Small intestine (tissue), 16 donors: ENCODE measurements at places on chromosomes 2 and 18.
A peak's percentile ranks its signal among the peaks of the same experiment; 100 is the strongest.

GRCh38 chr2:226524381-226524843 lies 275.2 kb downstream of the IRS1 start:
- DNase-seq: peak; percentile 11

GRCh38 chr2:241701399-241702154 lies at the start of gene ING5:
TSS of gene ING5 (plus strand) at chr2:241702039. CDS start at chr2:241702066, 27 bp downstream.
- peak; percentile 90 for DNase-seq

- DNase-seq: no peak
These were observed 22.3 kb downstream of the ATP8B1 start for GRCh38 chr18:57780706-57781347.

DNA sequence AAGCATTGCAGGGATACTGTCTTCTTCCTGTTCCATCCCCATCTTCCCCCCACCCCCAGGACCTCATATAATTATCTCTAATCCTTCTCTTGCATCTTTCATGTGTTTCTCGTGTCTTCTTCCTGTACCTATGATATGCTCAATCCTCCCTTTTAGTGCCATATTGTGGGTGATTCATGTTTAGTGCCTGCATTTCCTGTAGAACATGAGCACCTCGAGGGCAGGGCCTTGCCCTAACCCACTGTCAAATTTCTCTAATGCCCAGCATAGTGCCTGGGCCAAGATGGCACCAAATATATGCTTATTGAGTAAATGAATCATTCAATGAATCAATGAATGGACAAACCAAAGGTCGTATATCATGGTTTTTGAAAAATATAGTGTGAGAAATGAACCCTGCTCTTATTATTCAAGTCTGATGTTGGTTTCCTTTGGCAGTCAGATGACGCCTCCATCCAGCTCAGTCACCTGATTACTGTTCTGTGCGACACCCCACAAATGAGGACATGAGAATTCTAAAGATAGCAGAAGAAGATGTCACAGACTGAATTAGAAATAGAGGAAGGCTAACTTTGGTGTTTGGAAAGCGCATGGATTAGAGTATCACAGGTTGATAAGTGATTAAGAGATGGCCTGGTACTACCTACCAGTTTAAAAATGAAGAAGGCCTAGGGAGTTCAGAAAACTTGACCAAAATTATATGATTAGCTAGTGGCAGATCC lies 278.4 kb downstream of the PRKCE start:
- DNase-seq: no peak

DNA sequence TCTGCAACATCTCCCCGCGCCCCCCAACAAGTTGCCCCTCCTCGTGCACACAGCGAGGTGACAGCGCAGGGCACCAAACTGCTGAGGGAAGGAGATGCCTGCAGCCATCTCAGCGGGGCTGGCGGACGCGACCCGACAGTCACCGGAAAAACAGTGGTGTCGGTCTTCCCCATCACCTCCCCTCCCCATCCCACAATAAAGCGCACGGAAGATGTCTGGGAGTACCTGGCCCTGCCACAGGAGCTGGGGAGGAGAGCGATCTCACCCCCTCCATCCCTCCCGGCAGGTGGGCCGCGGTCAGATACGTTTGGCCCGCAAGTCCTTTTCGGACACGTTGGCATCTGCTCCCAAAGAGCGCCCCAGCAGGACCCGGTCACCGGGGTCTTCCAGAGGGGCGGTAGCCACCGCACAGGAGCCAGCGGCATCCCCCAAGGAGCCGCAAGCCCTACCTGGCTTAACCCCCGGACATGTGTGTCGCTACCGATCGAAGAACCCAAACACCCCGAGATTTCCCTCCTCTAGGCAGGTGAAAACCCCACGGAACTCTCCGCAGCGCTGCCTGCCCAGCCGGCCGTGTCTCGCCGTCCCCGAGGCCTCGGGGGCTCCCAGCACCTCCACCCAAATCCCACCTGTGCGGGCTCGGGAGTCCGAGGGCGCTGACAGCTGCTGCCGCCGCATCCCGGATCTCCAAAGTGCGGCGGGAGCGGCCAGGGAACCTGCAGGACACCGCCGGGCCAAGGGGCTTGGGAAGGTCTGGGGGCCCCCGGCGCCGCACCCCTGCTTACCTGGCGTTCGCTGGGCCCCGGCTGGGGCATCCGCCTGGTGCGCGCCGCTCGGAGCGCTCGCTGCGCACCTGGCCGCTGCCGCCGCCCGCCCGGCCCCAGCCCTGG lies 657 bp downstream of the ATP8B1 start:
- no peak for DNase-seq

DNA sequence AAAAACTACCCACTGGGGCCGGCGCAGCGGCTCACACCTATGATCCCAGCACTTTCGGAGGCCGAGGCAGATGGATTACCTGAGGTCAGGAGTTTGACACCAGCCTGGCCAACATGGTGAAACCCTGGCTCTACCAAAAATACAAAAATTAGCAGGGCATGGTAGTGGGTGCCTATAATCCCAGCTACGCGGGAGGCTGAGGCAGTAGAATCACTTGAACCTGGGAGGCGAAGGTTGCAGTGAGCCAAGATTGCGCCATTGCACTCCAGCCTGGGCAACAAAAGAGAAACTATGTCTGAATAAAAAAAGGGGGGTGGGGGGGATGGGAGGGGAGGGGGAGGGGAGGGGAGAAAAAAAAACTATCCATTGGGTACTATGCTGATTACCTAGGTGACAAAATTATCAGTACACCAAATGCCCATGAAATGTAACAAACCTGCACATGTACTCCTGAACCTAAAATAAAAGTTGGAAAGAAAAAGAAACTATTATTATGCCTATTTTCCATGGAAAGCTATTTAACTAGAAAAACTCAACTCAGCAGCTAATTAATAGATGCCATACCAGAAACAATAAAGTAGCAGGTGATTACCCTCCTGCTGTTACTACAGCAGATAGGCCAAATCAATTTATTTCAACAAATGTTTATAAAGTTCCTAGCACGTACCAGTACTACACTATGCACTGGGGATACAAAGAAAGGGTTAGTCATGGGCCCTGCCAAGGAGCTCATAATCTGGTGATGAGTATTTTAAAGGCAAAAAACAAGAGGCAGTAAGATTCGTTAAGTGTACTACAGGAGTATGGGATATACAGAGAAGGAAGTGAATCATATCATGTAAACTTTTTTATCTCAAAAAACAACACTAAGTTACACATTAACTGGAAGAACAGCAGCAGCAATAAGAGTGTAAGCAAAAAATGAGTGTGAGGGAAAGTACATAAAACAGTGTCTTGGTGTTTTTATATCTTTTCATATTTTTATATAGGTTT lies 112.8 kb upstream of the SLC39A10 start:
- DNase-seq: peak; percentile 66

DNA sequence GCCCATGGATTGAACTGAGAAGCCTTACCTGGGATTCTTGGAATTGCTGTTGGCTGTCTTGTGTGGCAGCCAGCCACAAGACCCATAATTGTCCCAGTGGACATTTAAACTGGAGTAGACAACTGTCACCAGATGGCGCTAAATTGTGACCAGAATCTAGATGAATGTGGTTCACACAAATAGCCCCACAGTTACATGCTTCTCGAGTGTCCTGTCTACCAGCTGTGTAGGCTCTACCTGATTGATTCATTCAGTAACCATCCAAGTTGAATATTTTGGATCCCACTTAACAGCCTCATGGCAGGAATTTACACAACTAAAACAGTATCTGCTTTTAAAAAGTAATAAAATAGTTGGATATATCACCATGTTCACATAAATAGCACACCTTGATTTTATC lies 73.2 kb downstream of the MAP4K4 start:
- DNase-seq: peak; percentile 76

DNA sequence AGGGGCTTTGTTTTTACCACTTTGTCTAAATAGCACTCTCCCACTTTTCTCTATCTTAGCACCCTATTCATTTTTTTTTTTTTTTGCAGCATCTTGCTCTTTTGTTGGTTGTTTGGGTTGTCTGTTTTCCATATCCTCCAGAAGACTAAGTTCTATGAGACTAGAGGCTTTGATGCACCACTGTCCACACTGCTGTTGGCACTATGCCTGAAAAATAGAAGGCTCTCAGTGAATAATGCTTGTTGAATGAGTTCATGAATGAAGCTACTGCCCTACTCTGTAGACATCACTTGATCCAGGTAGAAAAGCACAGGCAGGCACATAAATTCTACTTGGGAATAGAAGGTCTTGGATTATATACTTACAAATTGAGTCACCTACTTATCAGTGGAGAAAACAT lies 7.3 kb downstream of the IL1A start:
- DNase-seq: no peak

DNA sequence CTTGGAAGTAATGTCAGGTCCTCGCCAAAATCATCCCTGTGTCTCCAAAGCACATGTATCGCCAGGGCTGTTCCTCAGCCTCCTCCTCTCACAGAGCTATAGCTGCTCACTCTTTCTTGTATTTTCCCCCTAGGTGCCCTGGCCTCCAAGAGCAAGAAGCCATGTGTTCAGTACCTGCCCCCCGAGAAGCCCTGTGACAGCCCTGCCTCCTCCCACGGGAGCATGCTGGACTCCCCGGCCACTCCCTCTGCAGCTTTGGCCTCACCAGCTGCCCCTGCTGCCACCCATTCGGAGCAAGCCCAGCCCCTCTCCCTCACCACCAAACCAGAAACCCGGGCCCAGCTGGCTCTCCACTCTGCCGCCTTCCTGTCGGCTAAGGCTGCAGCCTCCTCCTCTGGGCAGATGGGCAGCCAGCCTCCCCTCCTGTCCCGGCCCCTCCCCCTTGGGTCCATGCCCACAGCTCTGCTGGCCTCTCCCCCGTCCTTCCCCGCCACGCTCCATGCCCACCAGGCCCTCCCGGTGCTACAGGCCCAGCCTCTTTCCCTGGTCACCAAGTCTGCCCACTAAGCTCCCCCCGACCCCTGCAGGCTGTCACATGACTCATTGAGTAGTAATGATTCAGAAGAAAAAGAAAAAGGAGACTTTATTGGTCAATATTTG lies 18.8 kb downstream of the TGOLN2 start:
- DNase-seq: no peak

DNA sequence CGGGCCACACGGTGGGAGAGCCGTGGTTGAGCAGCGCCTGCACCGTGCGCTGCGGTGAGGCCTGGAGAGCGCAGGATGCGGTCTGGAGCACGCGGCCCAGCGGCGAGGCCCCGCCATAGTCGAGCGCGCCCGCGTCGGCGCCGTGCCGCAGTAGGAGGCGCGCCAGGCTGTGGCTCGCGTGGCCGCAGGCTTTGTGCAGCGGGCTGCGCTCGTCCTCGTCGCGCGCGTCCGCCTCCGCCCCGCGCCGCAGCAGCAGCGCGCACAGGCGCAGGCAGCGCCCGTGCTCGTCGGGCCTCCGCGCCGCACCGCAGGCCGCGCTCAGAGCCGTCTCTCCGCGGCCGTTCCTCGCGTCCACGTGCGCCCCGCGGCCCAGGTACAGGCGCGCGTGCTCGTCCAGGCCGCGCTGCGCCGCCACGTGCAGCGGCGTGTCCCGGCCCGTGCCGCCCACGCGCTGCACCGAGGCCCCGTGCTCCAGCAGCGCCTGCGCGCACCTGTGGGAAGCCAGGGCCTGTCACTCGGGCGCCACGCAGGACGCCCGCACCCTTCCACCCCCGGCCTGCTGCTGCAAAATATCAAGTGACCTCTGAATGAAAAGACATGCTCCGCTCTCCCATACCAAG lies 46.3 kb upstream of the GBX2 start:
- no peak for DNase-seq

GRCh38 chr2:33014268-33014667 lies 67.5 kb downstream of the LTBP1 start:
- DNase-seq: peak; percentile 48

- no peak for DNase-seq
These were observed 179.3 kb upstream of the GYPC start for GRCh38 chr2:126476691-126477090.

- no peak for DNase-seq
These were observed 54.8 kb downstream of the CDH20 start for GRCh38 chr18:61388010-61388409.

DNA sequence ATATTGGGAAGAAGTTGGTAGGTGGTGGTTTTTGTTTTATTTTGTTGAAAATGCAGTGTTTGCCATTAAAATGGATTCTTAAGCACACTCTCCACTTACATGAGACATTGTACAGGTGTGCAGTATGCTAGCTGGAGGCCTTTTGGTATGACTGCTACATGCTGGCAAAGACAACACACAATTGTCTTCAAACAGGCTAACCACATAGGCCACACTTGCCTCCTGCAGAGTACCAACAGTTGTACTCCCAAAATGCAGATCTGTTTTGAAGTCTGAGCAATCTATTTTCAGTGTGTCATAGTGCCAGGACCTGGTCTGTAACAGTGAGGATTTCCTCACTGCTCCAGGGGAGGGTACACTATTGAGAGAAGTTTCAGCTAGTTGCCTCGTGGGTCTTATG lies 213.6 kb downstream of the ZRANB3 start:
- no peak for DNase-seq

GRCh38 chr2:112055730-112056625 lies 909 bp downstream of the TMEM87B start:
- peak; percentile 84 for DNase-seq

DNA sequence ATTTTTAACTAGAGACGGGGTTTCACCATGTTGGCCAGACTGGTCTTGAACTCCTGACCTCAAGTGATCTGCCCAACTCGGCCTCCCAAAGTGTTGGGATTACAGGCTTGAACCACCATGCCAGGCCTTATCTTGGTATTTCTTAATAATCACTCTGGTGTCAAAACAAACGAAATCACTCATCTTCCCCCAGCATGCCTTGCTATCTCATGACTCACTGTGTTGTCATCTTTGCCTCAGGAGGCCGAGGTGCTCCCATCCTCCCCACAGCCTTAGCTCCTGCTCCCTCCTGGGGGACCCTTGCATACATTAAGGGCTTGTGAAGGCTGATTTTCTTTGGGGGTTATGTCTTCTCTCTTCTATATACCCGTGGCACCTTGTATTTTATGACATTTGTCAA lies 250.1 kb upstream of the DPP10 start:
- DNase-seq: no peak

DNA sequence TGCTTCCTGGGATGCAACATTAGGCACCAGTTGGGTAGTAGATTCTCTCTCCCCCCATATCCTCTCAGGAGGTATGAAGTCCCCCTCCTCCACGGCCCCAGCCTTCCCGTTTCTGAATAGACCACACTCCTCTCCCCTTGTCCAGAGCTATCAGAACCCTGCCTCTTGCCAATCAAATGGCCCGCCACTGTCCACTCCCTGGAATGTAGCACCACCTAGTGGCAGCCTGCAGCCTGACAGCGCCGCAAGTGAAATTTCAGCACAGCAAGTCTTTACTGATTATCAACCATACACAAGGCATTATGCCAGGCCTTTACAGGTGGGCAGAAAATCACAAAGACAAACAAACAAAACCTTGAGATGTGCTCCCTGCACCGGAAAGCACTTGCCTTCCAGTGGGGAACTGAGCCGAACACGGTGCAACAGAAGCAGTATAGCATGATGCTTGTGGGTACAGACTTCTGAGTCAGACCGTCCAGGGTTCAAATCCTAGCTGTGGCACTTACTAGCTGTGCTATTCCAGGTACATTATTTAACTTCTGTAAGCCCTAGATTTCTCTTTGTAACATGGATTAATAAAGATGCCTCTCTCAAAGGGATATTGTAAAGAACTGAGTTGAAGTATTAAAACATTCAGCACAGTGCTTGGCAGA lies 174.0 kb downstream of the SMAD2 start:
- DNase-seq: peak; percentile 45
